ENCODE measurements at places on chromosomes 7 and 10. TPM values are rescaled to one million over a fixed set of nuclear protein-coding genes. Genes with fewer than 3 reads are reported as not detected.

DNA sequence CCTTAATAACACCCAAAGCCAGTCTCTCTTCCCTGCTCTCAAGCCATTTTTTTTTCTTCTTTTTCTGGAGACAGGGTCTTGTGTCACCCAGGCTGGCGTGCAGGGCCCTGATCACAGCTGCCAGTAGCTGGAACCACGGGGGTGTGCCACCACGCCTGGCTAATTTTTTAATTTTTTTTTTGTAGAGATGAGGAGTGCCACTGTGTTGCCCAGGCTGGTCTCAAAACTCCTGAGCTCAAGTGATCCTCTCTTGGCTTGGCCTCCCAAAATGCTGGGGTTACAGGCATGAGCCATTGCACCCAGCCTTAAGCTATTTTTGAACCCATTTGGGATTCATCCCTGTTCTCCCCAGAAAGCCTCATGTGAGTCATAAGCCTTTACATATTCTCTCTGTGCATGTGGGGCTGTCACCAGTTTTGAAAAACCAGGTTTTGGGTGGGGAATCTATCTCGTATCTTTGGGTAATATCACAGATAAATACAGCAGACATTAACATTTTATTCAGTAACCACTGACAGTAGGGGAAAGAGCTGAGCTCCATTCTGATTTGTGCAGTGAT, 15.5 kb downstream of the ZNF487 start:
- DNase-seq = no peak

GRCh38 chr10:112713411-112713810, 236.6 kb upstream of the TCF7L2 start:
- peak; percentile 7 for DNase-seq

DNA sequence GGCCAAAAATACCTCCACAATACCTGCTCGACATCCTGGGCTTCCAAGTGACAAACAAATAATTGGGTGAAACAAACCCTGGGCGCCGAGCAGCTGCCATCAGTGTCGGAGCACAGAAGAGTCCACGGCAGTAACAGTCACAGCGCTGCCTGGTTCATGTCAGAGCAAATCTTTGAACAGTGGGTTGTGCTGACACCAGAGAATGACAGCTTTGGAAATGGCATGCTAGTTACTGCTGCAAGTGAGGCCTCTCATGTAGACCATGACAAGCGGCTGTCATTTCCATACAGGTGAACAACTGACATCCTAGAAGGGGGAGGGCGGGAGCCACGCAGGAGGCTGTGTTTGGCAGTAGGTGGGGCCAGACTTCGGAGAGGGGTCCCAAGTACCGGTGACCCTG, 420.5 kb upstream of the GALNT17 start:
- no peak for DNase-seq

- no peak for DNase-seq
Observed at GRCh38 chr7:110921595-110922151, 169.3 kb upstream of the LRRN3 start.

GRCh38 chr10:124520558-124521428, 59.2 kb downstream of the LHPP start:
- DNase-seq = no peak

- DNase-seq = no peak
Observed at GRCh38 chr7:124171068-124171467, 138.2 kb upstream of the TMEM229A start.

DNA sequence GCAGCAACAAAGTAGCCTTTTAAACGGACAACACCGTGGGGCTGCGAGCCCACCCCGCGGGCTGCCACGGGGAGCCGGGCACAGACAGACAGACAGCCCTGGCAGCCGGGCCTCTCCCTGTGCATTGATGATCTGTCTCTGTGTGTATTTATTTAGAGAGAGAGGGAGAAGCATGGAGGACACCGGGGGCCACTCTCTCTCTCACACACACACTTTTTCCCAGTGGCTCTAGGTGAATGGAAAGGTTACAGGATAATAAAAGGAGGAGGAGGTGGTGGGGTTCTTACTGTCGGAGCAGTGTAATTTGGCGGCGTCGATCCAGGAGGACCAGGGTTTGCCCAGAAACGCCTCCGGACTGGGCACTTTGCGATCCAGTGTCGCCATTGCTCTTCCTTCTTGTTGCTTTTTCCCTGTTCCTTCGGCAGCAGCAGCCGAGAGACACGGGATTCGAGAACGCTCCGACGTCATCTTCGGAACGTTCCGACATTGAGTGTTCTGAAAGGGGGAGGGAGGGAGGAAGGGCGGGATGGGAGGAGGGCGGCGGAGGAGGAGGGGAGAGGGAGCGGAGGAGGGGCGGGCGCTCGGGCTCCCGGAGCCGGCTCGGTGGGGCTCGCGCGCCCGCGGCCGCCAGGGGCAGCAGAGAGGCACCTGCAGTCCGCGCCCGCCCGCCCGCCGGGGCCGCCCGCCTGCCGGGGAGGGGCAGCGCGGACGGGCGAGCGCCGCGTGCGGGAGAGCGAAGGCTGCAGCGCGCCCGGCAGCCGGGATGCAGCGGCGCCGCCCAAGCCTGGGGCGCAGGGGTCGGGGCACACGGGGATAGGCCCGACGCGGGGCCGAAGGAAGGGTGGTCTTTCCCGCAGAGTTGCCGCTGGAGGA, at the start of gene ATXN7L1:
TSS of gene ATXN7L1 (minus strand) at position 509 of the 873 bp plus-strand sequence. CDS start at position 468, 41 bp downstream.
- peak; percentile 97 for DNase-seq

DNA sequence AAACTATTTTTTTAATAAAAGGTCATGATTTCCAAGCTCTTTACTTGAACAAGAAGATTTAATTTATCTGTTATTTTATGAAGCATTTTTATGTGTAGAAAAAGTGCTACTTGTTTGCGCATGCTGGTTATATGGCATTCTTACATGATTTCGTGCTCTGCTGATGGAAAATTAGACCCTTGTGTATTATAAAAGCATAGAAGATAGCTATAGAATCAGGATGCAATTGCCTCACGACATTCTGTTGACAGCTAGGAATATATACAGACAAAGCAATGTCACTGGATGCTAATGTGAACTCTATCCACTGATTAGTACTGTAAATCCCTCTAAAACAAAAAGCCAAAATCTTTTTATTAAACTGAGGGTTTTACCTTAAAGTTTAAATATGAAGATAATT, 255.9 kb downstream of the MDFIC start:
- DNase-seq = no peak

GRCh38 chr10:34886906-34887642, 72.0 kb upstream of the PARD3 start:
- DNase-seq = no peak

DNA sequence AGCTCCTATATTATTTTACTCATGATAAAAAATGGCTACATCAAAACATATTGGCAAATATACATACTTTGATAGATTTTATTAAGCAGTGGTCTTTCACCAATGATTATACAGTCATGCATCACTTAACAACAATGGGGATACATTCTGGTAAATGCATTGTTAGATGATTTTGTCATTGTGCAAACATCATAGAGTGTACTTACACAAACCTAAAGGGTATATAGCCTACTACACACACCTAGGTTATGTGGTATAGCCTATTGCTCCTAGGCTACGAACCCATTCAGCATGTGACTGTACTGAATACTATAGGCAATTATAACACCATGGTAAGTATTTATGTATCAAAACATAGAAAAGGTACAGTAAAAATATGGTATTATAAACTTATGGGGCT, 98.9 kb upstream of the IL6 start:
- no peak for DNase-seq

GRCh38 chr10:110093722-110094121, 85.9 kb downstream of the ADD3 start:
- DNase-seq = no peak

- no peak for DNase-seq
Observed at GRCh38 chr7:92498557-92498956, 20.8 kb upstream of the ERVW-1 start.

DNA sequence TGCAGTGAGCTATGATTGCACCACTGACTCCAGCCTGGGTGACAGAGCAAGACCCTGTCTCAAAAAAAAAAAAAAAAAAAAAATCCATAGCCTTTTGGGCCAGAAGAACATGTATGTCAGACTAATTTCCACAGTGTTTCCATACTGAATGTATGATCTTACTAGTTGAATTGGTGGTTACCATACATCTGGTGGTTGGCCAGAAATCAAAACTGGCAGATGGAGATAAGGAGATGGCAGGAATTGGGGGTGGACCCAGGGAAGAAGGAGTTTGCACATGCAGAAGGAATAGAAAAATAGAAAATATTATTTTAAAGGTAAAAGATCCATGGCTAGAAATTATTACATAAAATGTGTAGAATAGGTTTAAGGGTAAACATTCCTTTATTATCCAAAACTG, 3.7 kb upstream of the ATOH7 start:
- peak; percentile 2 for DNase-seq

Gene MARVELD1
- 104 TPM for total RNA-seq

Gene WIPF3
- total RNA-seq = 7.8 TPM

Gene SFRP4
- total RNA-seq = 4.6 TPM

Gene VPS37D
- total RNA-seq = 4.6 TPM

Gene SPACDR
- total RNA-seq = 0.78 TPM
